Gastroesophageal sphincter (tissue), 4 donors: ENCODE measurements at places on chromosomes 7 and 10. TPM values are rescaled to one million over a fixed set of nuclear protein-coding genes. Genes with fewer than 3 reads are reported as not detected.
A peak's percentile ranks its signal among the peaks of the same experiment; 100 is the strongest.

DNA sequence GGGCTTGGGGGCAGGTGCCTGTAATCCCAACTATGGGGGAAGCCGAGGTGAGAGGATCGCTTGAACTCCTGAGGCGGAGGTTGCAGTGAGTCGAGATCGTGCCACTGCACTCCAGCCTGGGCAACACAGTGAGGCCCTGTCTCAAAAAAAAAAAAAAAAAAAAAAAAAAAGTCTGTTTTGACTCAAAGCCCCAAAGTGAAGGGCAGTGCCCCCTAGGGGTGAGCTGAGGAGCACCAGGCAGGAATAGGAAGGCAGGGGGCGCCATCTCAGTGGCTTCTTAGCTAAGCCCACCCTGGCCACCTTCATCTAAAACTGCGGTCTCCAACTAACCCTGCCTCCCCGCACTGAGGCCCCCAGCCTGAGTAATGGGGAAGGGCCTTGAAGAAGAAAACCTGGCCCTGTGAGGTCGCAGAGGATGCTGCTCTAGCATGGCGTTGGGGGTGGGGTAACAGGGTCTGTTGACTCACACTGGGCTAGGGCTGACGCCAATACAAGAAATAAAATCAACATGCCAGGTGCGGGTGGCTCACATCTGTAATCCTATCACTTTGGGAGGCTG is 9.8 kb downstream of the PODXL start:
- no peak for ATAC-seq

MET gene
- total RNA-seq: 27.2 TPM

DNA sequence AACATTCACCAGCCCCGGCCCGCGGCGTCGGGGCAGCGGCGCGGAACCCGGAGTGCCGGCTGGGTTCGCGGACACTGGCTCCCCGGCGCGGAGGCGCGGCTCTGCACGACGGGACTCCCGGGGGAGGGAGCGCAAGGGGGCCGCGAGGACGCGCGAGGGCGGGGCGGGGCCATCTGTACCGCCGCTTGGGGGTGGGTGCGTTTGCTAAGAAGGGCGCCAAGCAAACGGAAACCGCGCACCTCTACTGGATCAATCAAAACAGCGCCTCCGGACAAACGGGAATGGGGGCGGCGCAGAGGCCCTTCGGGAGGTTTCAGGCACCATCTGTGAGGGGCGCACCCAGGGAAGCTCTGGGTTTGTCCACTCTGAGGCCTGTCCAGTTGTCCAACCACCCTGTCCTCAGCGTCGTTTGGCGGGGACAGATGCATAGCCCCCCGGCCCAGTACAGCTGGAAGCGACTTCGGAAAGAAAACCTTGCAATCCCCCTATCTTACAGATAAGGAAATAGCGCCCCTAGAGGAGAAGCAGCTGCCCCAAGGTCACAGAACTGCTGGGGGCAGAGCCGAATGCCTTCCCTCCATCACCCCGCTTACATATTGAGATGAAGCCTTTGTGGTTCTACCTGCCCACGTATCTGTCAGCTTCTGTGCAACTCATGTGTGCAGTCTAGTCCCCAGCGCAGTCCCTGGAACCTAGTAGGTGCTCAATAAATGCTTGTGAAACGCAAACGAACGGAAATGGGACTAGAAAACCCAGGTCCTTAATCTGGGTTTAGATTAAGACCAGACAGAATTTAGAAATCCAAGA is 10.7 kb upstream of the SLIT1 start:
- ATAC-seq: peak; percentile 70

GRCh38 chr7:156665101-156665500 is 24.5 kb downstream of the RNF32 start:
- no peak for ATAC-seq

GRCh38 chr10:28523725-28524252 is 9.1 kb upstream of the WAC start:
- no peak for ATAC-seq

NYAP1 gene
- total RNA-seq: 2.0 TPM

DNA sequence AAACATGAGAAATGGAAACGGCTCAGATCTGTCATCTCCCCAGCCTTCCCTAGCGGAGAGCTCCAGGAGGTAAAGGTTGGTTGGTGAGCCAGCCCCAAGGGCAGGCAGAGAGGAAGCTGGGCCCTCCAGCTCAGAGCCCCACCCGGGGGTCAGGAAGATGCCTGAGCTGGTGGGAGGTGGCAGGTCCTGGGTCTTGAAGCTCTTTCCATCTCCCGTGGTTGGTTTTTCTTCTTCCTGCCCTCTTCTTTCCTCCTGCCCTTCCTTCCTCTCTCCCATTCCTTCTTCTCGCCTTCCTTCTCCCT is 384.2 kb upstream of the FOXK1 start:
- ATAC-seq: no peak

EGFR gene
- total RNA-seq: 106 TPM

ELMO1 gene
- total RNA-seq: 39.0 TPM

DNA sequence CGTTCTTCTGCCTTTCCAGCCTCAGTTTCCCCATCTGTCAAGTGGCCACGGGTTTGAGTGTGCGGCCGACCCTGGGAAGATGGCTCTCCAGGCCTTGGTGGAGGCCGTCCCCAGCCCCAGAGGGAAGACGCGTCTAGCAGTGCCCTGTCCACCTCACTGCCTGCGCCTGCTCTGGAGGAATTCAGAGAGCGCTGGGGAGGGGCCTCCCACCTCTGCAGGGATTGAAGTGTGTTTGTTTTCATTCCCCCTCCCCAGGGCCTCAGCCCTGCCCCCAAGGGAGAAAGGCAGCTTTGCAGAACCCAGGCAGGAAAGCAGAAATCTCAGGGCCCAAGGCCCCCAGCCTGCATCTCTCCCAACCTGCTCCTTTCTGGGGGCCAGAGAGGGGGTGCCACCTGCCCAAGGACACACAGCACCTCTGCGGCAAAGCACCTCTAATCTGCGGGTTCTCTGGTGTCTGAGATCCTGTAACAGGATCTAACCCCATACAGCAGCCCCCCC is 91.0 kb downstream of the MICALL2 start:
- no peak for ATAC-seq

GRCh38 chr7:69687739-69688433 is 89.6 kb downstream of the AUTS2 start:
- no peak for ATAC-seq

DNA sequence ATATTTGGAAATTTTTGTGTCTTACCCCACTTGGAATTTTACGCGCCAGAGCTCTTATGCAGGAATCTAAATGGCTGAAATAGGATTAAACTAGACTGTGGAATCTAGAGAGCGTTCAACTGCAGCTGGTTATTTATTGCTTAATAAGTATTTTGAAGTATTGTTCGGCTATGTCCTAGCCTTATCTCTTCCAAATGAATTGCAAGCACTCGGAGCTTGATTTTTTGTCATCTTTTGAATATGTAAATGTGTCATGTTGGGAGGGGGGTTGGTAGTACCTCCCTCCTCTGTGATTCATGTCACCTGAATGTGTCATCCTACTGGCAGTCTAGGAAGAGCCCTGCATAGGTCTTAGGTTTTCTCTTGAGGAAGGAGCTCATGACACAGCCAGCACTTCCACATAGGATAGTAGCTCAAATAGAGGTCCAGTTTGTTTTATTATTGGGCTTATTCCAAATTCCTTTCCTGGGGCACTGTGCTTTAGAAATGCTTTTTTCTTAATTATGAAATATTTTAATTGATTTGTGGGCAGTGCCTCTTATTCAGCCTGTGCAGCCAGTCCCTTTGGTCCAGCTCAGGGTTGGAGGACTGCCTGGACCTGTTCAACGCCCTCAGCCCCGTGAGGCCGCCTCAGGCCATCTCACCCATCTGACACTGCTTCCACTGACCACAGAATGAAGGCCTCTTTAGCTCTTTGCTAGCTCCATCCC is 22.5 kb upstream of the TRIL start:
- peak; percentile 51 for ATAC-seq

NKX6-2 gene
- not detected for total RNA-seq
